ENCODE measurements at places on chromosomes 7 and 10. TPM values are rescaled to one million over a fixed set of nuclear protein-coding genes. Genes with fewer than 3 reads are reported as not detected.

MMP21 gene
- not detected for total RNA-seq

DNA sequence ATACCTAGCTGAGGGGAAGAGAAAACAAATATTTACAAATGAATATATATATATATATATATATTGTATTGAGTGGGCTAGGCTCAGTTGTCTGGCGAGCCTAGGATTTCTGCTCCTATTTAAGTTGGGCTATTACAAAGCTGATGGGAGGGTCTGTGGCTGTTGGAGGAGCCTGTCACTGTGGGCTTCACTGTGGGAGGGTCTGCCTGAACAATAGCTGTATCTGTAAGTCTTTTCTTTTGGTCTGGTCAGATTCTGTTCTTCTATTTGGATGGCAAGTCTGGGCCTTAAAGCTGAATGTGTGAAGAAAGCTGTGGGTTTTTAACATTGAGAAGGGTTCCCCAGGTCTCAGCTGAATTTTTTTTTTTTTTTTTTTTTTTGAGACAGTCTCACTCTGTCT lies 220.6 kb upstream of the LYZL1 start:
- DNase-seq: no peak

- peak; percentile 79 for DNase-seq
Observed at GRCh38 chr7:27520815-27521790, 141.6 kb downstream of the HIBADH start.

UBE2D1 gene
- total RNA-seq: 9.4 TPM

- no peak for DNase-seq
Observed at GRCh38 chr10:116147147-116147905, 125.7 kb downstream of the GFRA1 start.

GRCh38 chr7:102255501-102255900 lies 31.2 kb upstream of the SH2B2 start:
- no peak for DNase-seq

NEURL1 gene
- total RNA-seq: 23.6 TPM

CRTAC1 gene
- 3.7 TPM for total RNA-seq

Data from uterus (tissue), 4 donors.